ENCODE measurements at places on chromosomes 5 and 9.

DNA sequence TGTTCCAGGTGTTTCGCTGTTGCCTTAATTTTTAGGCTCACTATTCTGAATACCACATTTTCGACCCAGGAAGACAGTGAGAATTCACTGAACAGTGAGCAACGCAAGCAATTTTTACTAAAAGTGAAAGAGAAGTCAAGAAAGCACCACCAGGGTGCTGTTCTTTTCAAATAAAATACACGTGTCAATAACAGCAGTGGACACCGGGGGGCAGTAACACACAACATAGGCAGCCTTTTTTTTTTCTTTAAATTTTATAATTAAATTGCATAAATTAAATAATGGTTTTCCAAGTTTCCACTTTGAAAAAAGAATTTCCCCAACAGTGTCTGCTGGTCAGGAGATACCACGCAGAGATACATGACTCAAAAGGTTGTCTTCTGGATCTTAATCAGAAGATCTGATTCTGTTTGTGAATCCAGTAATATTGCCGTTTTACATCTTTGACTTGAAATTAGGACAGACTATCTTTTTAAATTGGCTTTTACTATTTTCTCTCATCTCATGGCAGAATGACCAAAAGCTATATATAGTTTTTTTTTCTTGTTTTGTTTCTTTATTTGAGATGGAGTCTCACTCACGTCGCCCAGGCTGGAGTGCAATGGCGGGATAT, 47.1 kb upstream of the SH3GL2 start:
- no peak for DNase-seq

- no peak for DNase-seq
These were observed 34.3 kb downstream of the MTMR12 start for GRCh38 chr5:32278406-32278805.

DNA sequence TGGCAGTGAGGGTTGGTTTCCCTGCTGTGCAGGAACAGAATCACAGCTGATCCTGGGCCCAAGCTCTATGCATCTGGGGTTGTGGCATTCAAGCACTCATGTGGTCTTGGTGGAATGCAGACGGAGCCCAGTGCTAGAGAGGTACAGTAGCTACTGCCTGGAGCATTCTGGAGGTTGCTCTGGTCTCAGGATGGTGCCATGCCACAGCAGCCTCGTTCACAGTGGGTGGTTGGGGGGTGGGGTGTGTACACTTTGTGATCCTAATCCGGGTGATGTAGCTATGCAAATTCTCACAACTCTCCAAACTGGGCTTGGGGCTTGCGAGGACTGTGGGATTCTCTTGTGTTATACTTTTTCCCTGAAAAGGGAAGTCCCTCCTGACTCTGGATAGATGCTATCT, 45.2 kb downstream of the FGD3 start:
- no peak for DNase-seq

DNA sequence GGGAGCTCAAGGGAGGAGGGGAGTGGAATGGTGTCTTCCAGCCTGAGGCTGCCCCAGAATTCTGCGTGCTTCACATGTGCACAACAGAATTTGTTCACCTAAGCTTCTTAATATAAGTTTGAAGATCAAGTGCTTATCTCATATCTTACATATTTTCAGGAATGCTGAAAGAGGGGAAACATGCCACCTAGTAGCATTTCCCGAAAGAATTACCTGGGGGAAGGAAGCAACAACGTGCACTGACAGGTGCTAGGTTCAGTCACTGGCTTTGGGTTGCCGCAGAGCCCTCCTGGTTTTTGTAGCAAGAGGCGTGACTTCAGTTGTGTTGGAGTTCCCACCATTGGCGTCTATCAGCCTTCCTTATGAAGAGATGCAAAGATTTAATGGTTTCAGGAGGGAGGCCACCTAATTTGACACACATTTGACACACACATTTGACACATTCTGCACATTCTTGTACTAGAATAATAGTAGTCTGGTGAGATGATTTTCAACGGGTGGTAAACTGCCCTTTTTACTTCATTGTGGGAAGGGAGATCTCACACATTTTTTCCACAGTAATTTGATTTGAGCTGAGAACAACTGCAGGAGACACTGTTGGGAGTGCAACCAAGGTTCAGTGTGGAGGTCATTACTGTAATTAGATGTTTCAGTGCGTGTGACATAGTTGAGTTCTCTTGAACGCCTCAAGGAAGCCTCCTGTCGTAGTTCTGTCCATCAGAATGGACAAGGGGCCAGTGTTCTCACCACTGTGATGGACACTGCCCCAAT, 481.3 kb downstream of the CCDC171 start:
- no peak for DNase-seq

DNA sequence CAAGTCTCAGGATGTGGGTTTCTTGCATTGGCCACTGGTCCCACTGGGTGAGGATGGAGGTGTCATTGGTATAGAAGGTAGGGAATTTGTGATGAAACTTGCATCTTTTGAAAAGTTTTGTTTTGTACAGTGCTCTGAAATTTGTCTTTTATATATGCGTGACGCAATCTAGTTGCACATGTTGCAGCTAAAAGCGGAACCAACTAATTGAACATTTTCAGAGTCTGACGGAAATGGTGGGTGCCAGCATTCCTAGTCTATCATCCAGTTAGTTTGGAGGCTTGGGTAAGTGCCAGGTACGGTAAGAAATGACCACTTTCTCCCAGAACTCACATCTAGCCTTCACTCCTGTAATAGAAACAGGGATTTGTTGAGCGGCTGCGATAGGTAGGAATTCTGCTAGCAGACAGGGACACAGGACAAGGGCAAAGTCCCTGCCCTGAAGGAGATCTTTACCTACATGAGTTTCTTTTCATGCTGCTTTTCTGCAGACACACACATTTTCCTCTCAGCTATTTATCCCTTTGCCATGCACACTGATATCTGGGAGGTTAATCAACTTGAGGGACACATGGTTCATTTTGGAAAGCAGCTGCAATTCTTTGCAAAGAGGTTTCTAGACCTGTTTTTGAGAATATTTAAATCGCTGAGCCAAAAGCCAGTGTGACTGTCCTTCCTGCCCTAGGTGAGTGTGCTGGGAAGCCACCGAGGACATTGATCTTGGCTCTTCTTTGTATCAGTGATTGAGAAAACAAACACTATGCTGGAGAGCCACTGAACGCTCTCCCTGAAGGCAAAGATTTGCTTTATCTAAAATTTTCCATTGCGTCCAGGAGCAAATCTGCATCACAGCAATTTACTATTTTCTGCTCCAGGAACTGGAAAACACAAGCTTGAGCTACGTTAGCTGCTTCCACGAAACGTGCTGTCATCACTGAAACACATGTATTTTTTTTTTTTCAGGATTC, 89.7 kb downstream of the DAP start:
- DNase-seq = no peak

DNA sequence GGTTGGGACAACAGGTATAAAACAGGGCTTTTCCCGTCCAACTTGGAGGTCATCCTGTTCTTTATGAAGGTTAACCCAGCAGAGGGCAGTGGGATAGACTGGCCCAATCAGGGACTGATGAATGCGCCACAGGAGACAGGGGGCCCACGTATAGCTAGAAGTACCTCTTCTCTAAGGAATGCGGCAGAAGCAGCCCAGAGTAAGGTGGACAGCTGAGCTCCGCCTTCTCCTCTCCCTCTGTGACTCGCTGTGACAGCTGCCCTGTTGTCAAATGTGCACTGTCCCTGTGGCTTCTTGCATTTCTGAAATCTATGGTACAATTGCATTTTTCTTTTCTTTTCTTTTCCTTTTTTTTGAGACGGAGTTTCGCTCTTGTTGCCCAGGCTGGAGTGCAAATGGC, 306.6 kb downstream of the FBXL7 start:
- DNase-seq = no peak

- DNase-seq = no peak
These were observed 18.1 kb downstream of the FGF1 start for GRCh38 chr5:142667831-142668230.

DNA sequence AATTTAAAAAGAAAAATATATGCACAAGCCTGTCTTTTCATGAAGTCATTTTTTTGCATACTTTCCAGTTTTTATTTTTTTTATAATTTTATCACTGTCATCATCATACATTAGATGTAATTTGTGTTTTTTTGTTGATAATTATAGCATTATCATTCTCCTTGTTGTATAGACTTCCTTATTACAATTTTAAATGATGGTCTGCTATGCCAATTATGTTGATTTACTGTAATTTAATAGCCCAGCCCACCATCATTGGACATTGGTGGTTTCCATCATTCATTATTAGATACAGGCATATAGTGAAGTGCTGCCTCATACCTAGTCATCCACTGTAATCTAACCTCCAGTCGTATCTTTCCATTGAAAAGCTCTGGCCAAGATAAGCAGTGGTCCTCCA, 3.8 kb upstream of the TJP2 start:
- DNase-seq = no peak

DNA sequence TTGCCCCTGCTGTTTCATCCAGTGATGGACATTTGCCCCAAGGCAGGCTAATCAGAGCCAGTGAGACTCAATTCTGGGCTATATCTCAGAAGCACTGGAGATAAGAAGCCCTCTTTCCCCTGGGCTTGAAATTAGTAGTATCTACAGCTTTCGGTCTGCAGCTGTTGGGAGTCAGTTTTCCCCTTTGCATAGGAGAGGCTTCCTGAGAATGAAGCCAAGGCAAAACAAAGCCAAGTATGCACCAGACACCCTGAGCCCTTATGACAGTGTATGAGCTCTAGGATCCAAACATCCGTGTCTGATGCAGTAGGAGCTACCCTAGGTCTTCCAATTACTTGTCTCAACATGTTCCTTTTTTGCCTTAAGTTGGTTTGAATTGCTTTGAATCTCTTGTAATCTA, 79.2 kb upstream of the PANK3 start:
- no peak for DNase-seq

GRCh38 chr9:2208991-2209390, 193.8 kb downstream of the SMARCA2 start:
- no peak for DNase-seq

DNA sequence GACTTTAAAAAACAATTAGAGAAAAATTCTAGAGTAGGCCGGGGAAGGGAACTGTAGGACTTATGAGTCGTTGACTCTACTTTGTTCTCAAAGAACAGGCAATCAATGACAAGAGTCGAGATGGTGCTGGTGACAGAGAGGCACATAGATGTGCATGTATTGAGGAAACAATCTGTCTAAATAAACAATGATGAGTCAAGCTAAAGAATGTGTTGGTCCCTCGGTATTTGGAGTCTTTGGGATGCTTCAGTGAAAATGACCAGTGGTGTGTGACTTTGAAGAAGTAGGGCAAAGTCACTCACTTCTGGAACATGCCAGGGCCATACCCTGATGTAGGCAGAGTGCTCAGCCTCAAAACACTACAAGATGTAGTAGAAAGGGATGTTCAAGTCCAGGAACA, 288.1 kb upstream of the PANK3 start:
- no peak for DNase-seq

DNA sequence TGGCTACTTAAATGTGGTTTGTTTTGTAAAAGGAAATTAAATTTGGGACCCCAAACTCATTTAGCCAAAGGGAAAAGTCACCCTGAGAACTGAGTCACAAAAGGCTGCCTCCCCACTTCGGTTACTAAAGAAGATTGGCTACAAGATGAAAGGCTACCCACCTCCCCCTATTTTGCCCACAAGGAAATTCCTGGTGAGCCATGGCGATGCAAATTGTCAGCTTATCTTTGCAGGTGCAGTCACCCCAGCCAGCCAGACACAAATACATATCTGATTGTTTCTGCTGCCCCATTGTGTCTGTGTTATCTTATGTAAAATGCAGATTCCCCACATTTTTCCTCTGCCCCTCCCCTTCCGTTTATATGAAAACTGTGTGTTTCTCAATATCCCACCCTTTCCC, 8.9 kb downstream of the PAEP start:
- no peak for DNase-seq

GRCh38 chr9:123523001-123523400, 167.0 kb downstream of the CRB2 start:
- no peak for DNase-seq

GRCh38 chr9:136590821-136591752, 45.2 kb upstream of the NOTCH1 start:
- no peak for DNase-seq

DNA sequence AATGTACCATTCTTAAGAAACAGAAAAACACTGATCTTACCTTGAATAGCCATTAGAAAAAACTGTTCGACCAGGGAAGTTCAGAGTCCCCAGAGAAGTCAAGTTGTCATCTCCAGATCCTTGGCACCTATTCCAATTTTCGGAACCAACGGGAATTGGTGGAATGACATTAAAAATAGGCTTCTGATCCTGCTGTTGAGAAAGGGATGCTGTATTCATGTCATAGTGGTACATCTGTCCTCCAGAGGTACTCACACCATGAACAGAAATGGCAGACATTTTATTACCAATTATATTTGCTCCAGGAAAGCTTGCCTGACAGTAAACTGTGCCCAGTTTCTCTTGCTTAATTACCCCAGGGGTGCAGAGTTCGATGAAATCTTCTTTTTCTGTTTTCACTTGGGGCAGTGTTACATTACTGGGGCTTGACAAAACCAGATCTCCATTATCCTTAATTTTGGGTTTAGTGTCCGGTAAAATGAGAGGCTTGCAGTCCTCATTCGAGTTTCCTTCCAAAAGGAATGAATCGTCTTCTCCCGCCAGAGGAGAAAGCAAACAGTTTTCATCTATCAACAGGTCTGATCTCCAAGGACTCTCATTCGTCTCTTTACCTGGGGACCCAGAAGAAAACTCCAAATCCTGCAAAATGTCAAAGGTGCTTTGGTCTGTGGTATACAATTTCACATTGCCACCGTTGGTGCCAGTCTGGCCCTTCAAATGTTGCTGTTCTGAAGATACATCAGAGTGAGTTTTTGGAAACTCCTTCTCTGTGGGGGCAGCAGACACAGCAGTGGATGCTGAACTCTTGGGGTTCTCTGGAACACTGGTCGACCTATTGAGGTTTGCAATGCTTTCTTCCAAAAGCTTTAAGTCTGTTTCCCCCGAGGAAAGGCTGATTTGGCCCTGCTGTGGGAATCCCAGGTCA, 3.6 kb downstream of the NR3C1 start:
- DNase-seq = no peak

DNA sequence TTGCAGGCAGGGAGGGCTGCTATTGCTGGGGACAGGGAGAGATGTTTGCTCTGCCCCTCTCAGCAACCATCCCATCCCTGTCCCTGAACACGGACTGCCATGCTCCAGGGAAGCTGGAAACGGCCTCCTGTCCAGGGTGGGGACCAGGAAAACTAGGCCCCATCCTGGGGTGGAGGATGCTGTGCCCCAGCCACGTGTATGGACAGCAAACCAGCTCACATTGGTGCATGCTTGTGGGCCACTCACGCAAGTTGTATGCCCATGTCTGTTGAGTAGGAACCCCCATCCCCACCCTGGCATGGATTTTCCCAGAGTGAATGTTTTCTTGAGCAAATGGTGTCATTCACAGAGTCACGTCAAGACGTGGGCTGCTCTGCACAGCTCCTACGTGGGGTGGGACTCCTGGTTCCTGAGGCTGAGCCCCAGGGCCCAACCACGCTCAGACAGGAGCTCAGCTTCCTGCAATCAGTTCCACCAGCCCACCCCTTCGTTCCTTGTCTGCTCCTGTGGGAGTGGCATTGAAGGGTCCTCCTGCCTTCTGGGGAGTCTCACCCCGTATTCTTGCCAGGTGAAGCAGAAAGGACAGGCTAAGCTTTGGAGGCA, 4.6 kb downstream of the UNC5A start:
- no peak for DNase-seq

- no peak for DNase-seq
These were observed 39.3 kb upstream of the PTGS1 start for GRCh38 chr9:122331523-122331927.

GRCh38 chr5:32428426-32428825, 16.1 kb downstream of the ZFR start:
- no peak for DNase-seq
